Prostate gland (tissue), 2 donors: ENCODE measurements at places on chromosomes 4 and X. TPM values are rescaled to one million over a fixed set of nuclear protein-coding genes. Genes with fewer than 3 reads are reported as not detected.

PCDH18 gene
- total RNA-seq, result 28.0 TPM

ATP2B3 gene
- total RNA-seq, result 0.85 TPM

CFAP97 gene
- 35.2 TPM for total RNA-seq

TAPT1 gene
- 48.6 TPM for total RNA-seq

ATP8A1 gene
- total RNA-seq, result 74.0 TPM

FMR1 gene
- total RNA-seq, result 22.0 TPM

RBM46 gene
- 11.9 TPM for total RNA-seq

SRPX gene
- 8.6 TPM for total RNA-seq

CXCL3 gene
- 1.4 TPM for total RNA-seq

MCF2 gene
- 27.9 TPM for total RNA-seq

NKX3-2 gene
- total RNA-seq, result not detected

HPSE gene
- 0.82 TPM for total RNA-seq

NEIL3 gene
- total RNA-seq, result 0.59 TPM

TRIML2 gene
- total RNA-seq, result not detected

GAGE1 gene
- 9.8 TPM for total RNA-seq

DRD5 gene
- not detected for total RNA-seq

RBMXL3 gene
- not detected for total RNA-seq

EGFL6 gene
- not detected for total RNA-seq

DCX gene
- total RNA-seq, result not detected

SOWAHB gene
- total RNA-seq, result 3.9 TPM
